ENCODE measurements at places on chromosomes 2 and 18.

GRCh38 chr2:174376967-174377366 lies 18.6 kb upstream of the SCRN3 start:
- no peak for DNase-seq

- peak; percentile 95 for DNase-seq
Measured at GRCh38 chr18:48445540-48445939, 36.4 kb upstream of the ZBTB7C start.

- DNase-seq, result no peak
Measured at GRCh38 chr18:74731097-74731496, 133.4 kb downstream of the ZNF407 start.

GRCh38 chr2:74562126-74562775 lies 7.7 kb downstream of the DOK1 start:
- DNase-seq, result no peak

- DNase-seq, result no peak
Measured at GRCh38 chr2:467543-467891, 179.6 kb upstream of the ALKAL2 start.
